ENCODE measurements at places on chromosomes 12 and 14.

GRCh38 chr12:29695026-29695425 lies 88.7 kb downstream of the TMTC1 start:
- DNase-seq: no peak

GRCh38 chr14:86168371-86168770 lies 638.4 kb downstream of the FLRT2 start:
- DNase-seq: no peak

DNA sequence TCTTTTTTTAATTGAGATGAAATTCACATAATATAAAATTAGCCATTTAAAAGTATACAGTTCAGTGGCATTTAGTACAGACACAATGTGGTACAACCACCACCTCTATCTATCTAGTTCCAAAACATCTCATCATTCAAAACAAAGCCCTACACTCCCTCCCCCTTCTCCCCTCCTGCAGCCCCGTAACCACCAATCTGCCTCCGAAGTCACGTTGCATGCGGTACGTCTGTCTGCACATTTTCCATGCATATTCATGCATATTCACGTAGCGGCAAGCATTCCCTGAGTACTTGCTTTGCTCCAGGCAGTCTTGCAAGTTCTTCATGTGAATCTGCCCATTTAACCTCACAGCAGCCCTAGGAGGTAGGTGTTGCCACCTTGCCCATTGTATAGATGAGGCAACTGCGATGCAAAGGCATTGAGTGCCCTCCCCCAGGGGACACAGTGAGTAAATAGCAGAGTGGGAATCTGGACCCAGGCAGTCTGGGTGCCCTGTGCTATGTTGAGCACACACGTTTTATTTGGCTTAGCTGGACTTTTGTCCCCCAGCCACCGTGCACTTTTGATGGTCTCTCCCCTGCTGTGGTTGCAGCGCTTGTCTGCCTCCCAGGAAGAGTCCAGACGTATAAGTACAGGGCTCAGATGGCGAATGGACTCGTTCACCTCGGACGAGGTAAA lies 43.4 kb downstream of the RIN3 start:
- no peak for DNase-seq

- no peak for DNase-seq
These were observed 763.4 kb downstream of the LRFN5 start for GRCh38 chr14:42370056-42370455.

GRCh38 chr14:60095781-60096450 lies 4.2 kb downstream of the PCNX4 start:
- DNase-seq: no peak

DNA sequence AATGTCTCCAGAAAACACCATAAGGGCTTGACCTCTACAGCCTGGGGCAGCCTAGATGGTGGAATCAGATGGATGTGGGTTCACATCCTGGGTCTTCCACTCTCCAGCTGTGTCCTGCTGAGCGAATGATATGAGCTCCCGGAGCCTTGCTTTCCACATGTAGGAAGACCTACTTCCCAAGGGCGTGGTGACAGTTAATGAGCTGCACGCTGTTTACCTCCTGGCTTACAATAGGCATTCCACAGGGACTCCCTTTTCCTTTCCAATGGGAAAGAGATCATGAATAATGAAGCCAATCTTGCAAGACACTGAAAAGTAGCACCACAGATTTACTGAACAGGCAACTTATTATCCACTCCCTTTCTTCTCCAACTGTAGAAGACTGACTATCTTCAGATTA lies 46.1 kb downstream of the TMTC1 start:
- DNase-seq: no peak

DNA sequence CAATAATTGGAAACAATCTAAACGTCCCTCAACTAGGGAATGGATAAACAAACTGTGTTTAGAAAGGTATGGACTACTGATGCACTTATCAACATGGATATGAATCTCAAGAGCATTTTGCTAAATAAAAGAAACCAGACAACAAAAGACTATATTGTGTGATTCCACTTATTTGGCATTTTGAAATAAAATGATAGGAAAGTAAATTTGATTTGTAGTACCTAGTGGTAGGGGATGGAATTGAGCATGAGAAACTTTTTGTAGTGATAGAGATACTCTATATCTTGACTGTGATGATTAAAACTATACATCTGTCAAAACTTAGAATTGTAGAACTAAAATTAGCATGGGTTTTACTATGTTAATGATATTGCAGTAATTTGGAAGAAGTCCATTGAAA lies 87.1 kb downstream of the ARID2 start:
- DNase-seq: no peak

DNA sequence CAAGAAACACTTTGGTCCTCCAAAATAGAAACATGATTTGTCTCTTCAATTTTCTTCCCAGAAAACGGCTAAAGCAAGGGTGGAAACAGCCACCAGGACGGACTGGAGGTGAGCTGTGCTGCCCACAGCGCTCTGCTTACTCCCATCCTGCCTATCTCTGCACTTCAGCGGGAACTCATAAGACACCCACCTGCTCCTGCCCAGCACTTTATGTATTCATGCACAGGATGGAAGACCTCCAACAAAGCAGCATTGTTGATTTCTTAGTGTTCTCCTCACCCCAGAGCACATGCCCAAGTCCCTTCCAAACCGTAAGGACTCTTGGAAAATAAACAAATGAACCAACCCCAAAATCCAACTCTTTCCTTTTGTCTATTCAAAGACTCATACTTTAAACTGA lies 277.2 kb downstream of the MED13L start:
- DNase-seq: no peak

GRCh38 chr12:3958534-3958933 lies 85.3 kb upstream of the PARP11 start:
- DNase-seq: no peak

GRCh38 chr14:58107947-58108552 lies 44.0 kb downstream of the ARMH4 start:
- DNase-seq: peak; percentile 44

DNA sequence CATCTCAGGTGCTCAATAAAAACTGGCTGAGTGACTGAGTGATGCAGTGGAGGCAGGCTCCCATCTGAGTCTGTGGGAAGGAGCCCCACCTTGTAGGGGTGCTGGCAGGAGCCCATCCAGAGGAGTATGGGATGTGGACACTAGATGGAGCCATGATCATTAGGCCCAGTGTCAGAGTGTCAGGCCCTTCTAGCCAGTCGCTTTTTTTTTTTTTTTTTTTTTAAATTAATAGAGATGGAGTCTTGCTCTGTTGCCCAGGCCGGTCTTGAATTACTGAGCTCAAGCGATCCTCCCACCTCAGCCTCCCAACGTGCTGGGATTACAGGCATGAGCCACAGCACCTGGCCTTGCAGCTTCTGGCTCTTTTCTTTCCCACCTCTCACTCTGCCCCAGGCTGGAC lies 11.5 kb downstream of the RITA1 start:
- peak; percentile 77 for DNase-seq

GRCh38 chr12:51942056-51942455 lies 9.4 kb upstream of the ACVR1B start:
- DNase-seq: no peak

DNA sequence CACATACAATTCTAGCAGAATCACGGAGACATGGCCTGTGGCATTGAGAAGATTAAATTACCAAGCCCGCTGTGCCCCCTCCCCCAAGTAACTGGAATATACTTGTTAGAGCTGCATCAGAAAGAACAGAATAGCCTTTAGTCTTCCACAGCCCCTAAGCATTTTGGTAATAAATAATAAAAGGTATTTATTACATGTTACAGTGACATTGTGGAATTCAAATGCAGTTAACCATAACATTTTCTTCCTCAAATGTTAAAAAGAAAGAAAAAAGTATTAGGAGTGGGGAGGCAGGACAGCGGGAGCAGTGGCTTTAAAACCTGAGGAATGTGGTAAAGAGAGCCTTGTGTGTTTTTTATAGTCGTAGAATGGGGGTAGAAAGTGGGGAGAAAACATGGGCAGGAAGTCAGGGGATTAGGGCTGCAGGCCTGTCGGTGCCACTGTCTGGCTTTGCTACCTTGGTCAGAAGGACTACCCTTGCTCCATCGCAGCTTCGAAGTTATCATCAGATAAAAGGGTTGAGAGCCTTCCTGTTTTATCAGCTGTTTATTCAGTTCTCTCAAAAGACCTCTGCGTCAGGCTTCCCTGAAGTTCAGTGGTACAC lies 255.9 kb downstream of the MSRB3 start:
- no peak for DNase-seq

GRCh38 chr12:11745113-11745512 lies 95.6 kb downstream of the ETV6 start:
- no peak for DNase-seq

DNA sequence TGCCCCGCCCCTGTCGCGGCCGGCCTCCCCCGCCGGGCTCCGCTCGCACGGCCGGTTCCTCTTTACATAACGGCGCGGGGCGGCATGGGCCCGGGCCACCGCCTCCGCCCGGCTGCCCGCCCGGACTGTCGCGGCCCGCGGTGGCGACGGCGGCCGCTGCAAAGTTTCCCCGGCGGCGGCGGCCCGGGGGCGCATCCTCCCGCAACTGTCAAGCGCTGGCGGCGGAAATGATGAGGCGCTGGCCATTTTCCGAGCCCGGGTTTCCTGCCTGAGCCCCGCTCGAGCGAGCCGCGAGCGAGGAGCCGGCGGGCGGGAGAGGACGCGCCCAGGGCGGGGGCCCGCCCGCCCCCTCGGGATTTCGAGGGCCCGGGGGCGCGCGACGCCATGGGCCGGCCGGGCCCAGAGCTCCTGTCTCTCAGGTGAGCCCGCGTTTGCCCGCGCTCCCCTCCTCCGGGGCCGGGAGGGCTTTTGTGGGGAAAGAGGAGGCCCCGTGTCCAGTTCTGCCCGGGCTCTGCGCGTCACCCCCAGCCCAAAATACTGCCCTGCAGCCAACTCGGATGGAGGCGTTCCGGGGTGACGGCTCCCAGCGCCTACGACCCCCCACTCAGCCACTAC lies at the start of gene SH2B3:
TSS of gene SH2B3 (plus strand) at position 65 of the 615 bp plus-strand sequence. CDS start 12,223 bp downstream, outside the sequence.
- DNase-seq: no peak

DNA sequence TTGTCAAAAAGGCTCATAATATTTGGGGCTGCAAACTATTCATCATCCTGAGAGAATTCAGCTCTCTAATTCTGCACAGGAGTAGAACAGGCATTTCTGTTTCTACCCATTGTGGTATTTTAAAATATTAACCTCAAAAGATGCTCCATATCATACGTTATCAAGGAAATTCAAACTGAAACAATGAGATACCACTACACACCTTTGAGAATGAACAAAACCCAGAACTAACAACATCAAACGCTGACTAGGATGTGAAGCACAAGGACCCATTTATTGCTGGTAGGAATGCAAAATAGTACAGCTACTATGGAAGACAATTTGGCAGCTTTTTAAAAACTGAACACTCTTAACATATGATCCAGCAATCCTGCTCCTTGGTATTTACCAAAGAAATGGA lies 171.8 kb downstream of the DUSP6 start:
- DNase-seq: no peak

DNA sequence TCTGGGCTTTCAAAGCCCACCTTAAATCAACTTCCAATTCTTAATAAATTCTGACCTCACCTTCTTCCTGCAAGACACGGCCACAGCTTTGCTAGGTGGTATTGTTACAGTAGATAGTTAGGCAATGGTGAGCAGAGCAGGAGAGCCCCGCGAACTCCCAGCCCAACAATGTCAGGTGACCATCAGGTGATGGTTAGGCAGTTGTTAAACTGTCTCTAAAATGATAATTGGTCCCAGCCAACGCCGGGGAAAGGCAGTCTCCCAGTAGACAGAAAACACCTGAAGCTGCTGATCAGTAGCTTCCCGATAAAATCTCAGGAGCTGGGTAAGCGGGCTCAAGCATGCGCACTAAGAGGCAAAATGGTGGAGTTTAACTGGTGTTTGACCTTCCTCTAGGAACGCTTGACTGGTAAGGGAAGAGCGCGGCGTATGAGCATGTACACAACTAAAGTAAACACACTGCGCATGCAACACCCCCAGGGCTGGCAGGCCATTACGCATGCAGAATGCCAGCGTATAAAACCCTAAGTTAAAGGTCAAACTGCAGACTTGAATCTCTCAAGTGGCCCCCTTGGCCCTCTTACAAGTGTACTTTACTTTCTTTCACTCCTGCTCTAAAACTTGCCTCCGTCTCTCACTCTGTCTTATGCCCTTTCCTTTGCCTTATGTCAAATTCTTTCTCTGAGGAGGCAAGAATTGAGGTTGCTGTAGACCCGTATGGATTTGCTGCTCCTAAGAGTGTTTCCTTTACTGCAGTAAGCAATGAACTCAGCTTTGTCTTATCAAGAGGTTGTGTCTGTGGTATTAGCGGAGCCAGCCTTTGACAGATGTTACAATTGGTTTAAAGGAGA lies 113.5 kb downstream of the C12orf75 start:
- no peak for DNase-seq

GRCh38 chr14:61453103-61453767 lies 131.9 kb downstream of the PRKCH start:
- no peak for DNase-seq

DNA sequence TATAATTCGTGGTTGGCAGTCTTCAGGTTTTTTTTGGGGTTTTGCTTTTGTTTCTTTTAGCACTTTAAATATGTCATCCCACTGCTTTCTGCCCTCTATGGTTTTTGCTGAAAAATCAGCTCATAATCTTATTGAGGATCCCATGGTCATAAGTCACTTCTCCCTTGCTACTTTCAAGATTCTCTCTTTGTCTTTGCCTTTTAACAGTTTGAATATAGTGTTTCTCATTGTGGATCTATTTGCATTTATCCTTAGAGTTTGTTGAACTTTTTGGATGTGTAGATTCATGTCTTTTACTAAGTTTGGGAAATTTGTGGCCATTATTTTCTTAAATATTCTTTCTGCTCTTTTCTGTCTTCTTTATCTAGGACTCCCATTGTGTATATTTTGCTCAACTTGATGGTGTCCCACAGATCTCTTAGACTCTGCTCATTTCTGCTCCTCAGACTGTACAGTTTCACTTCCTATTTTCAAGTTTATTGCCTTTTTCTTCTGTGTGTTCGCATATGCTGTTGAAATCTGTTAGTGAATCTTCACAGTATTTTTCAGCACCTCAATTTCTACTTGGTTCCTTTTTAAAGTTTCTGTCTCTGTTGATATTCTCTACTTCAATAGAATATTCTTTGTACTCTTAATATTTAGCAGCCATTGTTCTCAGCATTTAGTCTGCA lies 70.8 kb downstream of the WNK1 start:
- DNase-seq: no peak

- DNase-seq: peak; percentile 16
These were observed 82.2 kb downstream of the PAPOLA start for GRCh38 chr14:96584199-96584906.

- DNase-seq: no peak
These were observed 16.6 kb downstream of the HIP1R start for GRCh38 chr12:122851820-122852219.

GRCh38 chr14:93092606-93093556 lies 22.8 kb downstream of the ITPK1 start:
- DNase-seq: no peak
